ENCODE measurements at places on chromosomes 2 and 18.

GRCh38 chr2:109437325-109438090, 176.3 kb downstream of the SEPTIN10 start:
- no peak for DNase-seq

DNA sequence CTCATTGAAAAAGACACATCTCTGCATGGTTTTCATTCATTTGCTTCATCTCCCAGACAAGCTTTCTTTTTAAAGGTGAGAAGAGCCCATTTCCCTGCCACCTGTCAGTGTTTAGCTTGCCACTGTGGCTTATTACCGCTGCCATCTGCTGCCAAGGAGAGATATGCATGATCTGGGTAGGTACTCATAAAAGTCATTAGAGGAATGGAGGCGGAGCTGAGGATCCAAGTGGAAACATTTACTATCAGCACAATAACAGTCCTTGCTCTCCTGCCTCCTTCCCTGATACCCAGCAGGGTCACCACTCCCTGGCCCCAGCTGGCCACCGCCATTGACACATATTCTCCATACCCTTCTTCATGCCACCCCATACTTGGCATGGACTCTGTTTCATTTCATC, 390.4 kb downstream of the TSN start:
- DNase-seq = no peak

GRCh38 chr18:58247363-58247834, 203.4 kb downstream of the NEDD4L start:
- peak; percentile 30 for DNase-seq

DNA sequence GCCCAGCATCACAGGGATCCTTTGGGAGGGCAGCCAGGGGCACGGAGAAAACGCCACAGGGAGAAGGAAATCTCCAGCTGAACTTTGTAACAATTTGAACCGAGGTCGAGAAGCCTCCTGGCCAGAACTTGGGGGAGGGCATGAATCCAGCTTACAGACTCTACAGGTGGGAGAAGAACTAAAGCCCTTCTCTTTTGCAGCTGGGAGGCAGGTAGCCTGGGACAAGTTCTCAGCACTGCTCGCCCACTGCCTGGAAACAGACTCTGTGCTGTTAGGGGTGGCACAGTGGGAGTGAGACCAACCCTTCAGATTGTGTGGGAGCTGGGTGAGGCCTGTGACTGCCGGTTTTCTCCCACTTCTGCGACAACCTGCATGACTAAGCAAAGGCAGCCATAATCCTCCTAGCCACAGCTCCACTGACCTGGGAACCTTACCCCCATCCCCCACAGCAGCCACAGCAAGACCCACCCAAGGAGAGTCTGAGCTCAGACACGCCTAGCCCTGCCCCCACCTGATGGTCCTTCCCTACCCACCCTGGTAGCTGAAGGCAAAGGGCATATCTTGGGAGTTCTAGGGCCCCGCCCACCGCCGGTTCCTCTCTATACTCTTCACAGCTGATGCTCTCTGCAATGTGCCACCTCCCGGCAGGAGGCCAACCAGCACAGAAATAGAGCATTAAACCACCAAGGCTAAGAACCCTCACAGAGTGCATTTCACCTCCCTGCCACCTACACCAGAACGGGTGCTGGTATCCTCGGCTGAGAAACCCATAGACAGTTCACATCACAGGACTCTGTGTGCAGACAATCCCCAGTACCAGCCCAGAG, 136.0 kb upstream of the SIX2 start:
- DNase-seq = no peak

GRCh38 chr2:425243-425642, 137.4 kb upstream of the ALKAL2 start:
- DNase-seq = no peak

Data from pons (tissue), 1 donor.